ENCODE measurements at places on chromosomes 5 and 9.
A peak's percentile ranks its signal among the peaks of the same experiment; 100 is the strongest.

- DNase-seq, result no peak
These were observed 569.6 kb downstream of the EBF1 start for GRCh38 chr5:158530115-158530514.

- DNase-seq, result no peak
These were observed 184.4 kb upstream of the IER5L start for GRCh38 chr9:129362287-129363000.

GRCh38 chr5:157690690-157691433, 19.5 kb downstream of the C5orf52 start:
- no peak for DNase-seq

GRCh38 chr9:124835026-124835557, 18.2 kb upstream of the WDR38 start:
- no peak for DNase-seq

GRCh38 chr9:130101915-130102314, 48.2 kb downstream of the GPR107 start:
- no peak for DNase-seq

GRCh38 chr9:6936103-6936502, 178.3 kb downstream of the KDM4C start:
- DNase-seq, result no peak

- DNase-seq, result no peak
These were observed 20.5 kb downstream of the ABCA1 start for GRCh38 chr9:104907278-104907951.

DNA sequence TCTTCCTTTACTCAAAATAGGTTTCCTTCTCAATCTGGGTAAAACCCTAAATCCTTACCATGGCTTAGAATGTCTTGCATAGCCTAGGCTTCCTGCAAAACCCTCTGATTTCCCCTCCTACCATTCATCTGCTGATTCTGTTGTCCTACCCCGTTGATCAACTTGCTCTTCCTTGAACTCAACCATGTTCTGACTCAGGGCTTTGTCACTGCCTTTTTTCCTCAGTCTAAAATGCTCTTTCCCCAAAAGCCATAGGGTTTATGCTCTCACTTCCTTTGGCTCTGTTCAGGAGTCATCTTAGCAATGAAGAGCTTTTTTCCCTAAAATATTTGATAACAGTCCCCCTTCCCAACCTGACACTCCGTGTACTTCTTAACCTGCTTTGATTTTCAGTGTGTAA, 79.4 kb upstream of the IZUMO3 start:
- DNase-seq, result no peak

- DNase-seq, result no peak
These were observed 310.6 kb upstream of the MSX2 start for GRCh38 chr5:174413567-174414314.

DNA sequence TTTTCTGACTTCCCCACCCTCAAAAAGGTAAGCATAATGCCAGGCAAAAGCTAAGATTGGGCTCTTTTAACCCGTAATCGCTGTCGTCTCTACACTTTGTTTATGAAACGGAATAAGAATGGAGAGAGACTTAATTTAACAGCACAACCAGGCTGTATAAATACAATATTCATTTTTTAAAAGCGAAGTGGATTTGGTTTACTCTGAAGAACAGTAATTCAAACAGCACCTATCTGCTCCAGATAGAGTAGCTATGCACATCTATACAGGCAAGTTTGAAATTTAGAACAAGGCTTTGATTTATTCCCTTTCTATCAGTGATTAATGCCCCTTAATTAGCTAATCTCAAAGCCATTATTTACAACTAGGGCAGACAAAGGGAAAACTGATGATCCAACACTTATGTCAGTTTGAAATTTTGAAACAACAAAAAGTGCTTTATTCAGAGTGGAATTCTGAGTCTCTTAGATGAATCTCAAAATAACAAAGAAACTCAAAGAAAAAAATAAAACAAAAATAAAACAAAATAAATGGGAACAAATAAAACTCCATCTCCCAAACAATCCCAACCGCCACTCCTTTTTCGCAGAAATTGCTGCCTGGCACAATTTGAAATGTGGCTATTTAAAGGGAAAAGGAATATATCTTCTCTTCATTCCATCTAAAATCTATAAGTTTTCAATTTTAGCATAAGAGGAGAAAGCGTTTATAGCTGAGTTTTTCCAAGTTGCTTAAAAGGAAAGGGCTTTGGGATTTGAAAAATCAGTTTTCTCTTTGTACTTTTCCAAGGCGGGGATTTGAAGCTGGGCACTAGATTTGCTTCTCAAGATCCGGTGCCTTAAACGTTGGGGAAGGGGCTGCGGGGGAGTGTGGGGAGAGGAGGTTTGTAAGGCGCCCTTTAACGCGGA, 298.6 kb downstream of the PARP8 start:
- DNase-seq, result no peak

DNA sequence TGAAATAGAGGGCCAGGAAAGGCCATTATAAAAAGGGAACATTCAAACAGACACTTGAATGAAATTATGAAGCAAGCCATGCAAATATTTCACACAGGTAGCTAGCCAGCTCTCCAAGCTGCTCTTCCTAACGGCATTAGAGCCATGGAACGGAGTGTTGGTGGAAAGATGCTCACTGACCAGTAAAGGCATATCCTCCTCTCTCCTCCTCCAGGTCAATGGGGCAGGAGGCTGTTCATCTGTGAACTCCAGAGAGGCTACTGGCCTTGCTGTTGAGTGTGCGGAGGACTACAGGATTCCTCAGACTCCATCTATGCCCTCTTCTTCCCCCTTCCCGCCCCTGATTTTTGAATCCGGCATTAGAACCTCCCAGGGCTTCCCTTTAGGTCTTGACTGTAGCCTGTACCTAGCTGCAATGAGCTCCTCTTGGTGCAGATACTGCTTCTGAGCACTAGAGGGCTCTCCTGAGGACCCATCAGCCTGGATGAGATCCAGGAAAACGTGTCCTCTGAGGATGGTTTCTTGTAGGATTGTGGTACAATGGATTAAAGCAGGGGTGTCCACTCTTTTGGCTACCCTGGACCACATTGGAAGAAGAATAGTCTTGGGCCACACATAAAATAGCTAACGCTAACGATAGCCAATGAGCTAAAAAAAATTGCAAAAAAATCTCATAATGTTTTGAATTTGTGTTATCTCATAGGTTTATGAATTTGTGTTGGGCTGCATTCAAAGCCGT, 162.2 kb downstream of the SREK1 start:
- DNase-seq, result peak; percentile 20

DNA sequence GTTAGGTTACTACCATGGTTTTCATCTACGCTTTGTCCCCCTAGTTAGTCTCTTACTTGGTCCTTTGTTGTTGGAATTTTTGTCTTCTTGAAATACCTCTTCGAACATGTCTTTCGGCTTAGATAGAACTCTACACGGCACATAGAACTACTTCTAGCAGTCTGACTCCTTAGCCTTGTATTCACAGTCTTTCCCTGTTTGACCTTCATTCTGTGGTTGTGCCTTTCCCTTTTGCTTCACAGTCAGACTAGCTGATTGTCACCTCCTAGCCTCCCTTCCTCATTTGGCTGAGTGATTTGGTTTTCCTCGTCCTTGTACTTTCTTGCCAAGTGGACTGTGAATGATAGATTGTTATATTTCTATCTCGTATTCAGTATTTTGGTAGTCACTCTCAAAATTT, 10.7 kb downstream of the SMAD5 start:
- DNase-seq, result no peak

GRCh38 chr9:125747053-125747764, at the start of gene PBX3:
Gene PBX3, plus strand, starts transcription at chr9:125747373.
- DNase-seq, result peak; percentile 22

DNA sequence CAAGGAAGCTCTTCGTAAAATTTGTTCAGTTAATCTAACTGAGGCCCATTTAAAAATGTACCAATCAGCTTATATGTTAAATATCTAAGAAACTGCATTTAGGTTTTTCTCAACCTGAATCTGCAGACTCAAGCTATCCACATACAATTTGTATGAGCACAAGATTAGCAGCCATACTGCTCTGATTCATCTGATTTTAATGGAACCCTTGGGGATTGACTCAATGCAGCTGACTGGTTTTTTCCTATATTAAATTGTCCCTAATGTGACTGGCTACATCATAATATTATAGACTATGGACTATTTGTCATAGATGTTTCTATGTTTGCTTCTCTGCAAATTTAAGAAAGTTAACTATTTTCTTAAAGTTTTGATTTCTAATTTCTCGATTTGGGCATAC, 451.0 kb upstream of the TUSC1 start:
- DNase-seq, result no peak

DNA sequence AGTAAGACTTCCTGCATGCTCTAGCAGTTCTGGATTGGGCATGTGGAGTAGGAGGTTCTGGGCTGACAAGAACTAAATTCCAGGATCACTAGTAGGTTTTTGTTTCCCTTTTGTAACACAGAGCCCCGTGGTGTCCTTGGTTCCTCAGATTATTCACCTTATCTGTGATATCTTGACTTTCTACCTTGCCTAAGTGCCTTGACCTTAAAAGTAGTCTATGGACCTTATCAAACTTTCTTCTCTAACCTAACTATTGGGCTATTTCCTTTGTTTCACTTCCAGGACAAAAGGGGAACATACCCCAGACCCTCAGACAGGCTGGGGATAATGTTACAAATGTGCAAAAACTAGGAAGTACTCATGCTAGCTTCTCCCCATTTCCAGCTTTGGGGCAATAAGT, 595.3 kb downstream of the PSAT1 start:
- no peak for DNase-seq

GRCh38 chr5:66643387-66643786, 47.2 kb downstream of the MAST4 start:
- no peak for DNase-seq

DNA sequence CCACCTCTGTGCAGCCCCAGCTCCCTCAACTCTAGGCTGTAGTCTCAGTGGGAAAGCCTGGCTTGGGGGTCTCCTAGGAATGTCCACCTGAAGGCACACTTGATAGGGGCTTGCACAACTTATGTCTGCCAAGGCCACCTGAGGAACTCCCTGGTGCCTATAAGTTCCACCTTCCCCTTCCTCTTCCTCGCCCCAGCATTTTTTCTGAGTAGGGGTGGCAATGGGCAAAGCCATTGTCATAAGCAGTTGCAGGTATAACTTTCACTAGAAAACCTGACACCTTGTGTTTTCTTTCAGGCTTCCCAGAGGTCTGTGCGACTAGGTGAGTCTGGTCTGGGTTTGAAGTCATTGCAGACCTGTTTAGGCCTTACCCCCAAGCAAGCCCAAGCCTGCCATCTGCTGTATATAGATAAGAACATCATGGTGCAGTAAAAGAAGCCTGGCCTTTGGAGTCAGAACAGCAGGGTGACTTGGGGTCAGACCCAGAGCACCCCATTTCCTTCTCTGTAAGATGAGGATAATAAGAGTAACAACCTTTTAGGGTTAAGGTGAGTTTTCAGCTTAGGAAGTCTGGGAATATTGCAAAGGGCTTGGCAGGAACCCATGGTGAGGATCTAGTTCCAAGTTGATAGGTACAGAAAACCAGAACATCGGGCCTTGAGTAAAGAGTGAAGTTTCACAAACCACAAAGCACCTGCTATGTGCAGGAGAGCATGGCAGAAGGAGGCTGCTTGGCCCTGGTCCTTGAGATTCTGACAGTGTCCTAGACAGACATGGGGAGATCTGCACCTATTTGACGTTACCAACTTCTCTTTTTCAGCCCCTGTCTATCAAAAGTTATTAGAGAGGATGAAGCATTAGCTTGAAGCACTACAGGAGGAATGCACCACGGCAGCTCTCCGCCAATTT, 33.8 kb downstream of the TGFBI start:
- DNase-seq, result no peak

- DNase-seq, result no peak
These were observed 14.6 kb downstream of the SMARCA2 start for GRCh38 chr9:2029666-2030170.

DNA sequence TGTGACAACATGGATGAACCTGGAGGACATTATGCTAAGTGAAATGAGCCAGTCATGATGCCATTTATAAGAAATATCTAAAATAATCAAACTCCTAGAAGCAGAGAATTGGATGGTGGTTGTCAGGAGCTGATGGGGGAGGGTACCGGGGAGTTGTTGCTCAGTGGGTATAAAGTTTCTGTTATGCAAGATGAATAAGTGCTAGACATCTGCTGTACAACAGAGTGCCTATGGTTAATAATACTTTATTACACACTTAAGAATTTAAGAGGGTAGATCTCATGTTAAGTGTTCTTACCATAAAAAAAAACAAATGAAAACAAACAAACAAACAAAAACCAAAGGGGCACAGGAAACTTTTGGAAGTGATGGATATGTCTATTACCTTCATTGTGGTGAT, 13.0 kb upstream of the CCDC69 start:
- no peak for DNase-seq

DNA sequence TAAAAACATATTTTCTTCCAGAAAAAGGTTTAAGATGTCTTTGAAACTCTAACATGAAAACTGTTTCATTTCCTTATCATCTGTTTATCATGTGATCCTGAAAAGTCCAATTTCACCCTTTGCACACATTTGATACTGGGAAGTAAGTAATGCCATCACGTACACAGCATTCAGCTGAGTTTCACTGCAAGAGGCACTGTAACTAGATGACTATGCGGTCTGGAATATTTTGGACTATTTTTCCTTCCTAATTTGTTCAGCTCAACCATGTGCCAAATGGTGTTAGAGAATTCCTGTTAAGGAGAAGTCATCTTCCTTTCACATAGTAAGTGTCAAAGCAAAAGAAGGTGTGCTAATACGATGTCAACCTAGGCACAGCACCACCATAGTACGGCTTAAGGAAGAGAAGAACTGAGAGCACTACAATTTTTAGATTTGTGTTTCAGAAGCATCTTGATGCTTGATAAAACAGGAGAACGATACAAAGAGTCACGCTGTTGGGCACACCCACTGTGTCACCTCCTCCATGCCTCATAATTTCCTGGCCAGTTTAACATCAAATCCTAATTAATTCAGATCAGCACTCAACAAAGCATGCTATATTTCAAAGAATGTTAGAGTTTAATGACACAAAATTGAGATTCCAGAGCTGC, 77.5 kb downstream of the GNAQ start:
- no peak for DNase-seq

DNA sequence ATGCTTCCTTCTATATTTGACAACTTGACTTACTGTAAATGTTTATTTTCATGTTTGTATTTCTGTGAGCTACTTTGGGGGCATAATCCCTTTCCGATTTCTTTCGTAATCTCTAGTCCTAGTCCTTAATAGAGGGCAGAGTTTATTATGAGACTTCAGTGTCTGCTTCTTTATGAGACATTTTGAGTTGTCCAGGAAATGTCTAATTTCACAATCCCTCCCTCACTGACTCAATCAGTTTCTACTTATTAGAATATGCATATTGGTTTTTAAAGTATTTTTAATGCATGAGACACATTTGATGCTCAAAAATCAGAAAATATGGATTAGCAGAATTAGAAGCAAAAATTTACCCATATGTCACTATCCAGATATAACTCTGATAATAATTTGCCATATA, 160.9 kb downstream of the FOCAD start:
- DNase-seq, result no peak

DNA sequence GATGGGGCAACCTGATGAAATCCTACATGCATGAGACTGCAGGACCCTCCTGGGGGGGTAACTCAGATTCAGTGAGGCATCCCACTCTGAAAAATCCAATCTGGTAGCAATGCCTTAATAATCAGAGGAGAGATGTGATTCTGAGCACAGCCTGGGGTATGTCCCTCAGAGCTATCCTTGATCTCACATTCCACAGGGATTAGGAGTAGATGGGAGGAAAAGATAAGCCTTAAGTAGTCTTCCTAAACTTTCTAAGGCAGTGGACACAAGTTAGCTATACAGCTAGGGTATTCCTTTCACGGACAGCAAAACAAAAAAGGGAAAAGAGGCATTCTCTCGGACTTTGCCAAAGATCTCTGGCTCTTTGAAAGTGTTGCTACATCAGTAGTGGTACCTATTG, 3.9 kb upstream of the SPATA9 start:
- no peak for DNase-seq

- DNase-seq, result no peak
These were observed 93.2 kb upstream of the ADAMTS2 start for GRCh38 chr5:179438461-179438860.

GRCh38 chr5:142571371-142571770, 114.5 kb downstream of the FGF1 start:
- no peak for DNase-seq

All from stimulated activated CD4-positive, alpha-beta T cell treated with anti-CD3 and anti-CD28 coated beads, Interleukin-15, amount 100 ng/mL, for 48 hours (primary cell).